Upper lobe of right lung (tissue), 1 donor: ENCODE measurements at places on chromosomes 2 and 18.
A peak's percentile ranks its signal among the peaks of the same experiment; 100 is the strongest.

GRCh38 chr2:40431600-40431955 lies 20.3 kb downstream of the SLC8A1 start:
- no peak overlapping the region for H3K4me3 ChIP-seq
- H3K36me3 ChIP-seq = no peaks in the 10 kb centered on the region
- H3K4me1 ChIP-seq = peaks cover 10% of the 10 kb centered on the region
- no peak for DNase-seq

GRCh38 chr2:235458839-235459273 lies 35.0 kb upstream of the AGAP1 start:
- DNase-seq = peak; percentile 74
- no peak overlapping the region for H3K27ac ChIP-seq
- no peaks in the 10 kb centered on the region for H3K27me3 ChIP-seq
- no peaks in the 10 kb centered on the region for H3K4me1 ChIP-seq
- H3K4me3 ChIP-seq = no peak overlapping the region

DNA sequence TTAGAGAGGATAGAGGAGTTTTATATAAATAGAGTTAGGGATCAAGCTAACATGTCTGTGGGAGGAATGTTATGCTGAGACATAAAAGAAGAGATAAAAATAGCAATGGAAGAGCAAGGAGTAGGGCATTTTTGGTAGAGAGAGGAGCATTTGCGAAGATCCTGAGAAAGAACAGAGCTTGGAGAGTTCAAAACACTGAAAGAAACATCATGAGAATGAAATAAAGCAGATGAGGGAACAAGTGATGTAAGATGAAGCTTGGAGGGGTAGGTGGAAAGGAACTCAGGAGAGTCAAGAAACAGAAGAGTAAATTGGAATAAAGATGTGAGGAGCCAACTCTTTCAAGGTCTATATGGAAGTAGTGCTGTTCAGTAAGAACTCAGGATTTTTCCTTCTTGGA lies 308.6 kb downstream of the PARD3B start:
- no peak for DNase-seq
- no peak overlapping the region for H3K4me3 ChIP-seq
- H3K36me3 ChIP-seq = no peaks in the 10 kb centered on the region
- no peaks in the 10 kb centered on the region for H3K4me1 ChIP-seq
- no peak overlapping the region for H3K27ac ChIP-seq
- H3K27me3 ChIP-seq = no peaks in the 10 kb centered on the region

DNA sequence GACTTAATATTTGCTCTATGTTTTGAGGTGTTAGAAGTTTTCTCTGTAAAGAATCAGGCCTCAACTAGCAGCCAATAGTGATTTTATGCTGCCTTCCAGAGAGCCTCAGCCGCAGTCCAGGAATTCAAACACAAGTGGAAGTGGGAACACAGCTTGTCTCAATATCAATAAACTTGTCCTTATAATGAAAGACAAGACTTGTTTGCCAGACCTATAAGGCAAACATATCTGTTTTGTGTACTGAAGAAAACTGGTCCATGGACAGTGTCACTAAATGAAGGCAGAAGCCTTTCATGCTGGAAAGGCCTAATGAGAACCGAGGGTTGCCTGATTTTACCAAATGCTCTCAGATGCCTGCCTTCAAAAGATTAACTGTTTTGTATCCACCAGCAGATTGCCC lies 182.2 kb downstream of the EPHA4 start:
- H3K36me3 ChIP-seq = no peaks in the 10 kb centered on the region
- no peak for DNase-seq
- no peaks in the 10 kb centered on the region for H3K27me3 ChIP-seq
- no peak overlapping the region for H3K27ac ChIP-seq
- H3K4me3 ChIP-seq = no peak overlapping the region

GRCh38 chr18:67846422-67847098 lies 330.0 kb upstream of the DSEL start:
- no peaks in the 10 kb centered on the region for H3K27me3 ChIP-seq
- DNase-seq = no peak
- H3K4me1 ChIP-seq = no peaks in the 10 kb centered on the region
- no peaks in the 10 kb centered on the region for H3K36me3 ChIP-seq
- no peak overlapping the region for H3K27ac ChIP-seq
- H3K4me3 ChIP-seq = no peak overlapping the region
